ENCODE measurements at places on chromosomes 7 and 10.

DNA sequence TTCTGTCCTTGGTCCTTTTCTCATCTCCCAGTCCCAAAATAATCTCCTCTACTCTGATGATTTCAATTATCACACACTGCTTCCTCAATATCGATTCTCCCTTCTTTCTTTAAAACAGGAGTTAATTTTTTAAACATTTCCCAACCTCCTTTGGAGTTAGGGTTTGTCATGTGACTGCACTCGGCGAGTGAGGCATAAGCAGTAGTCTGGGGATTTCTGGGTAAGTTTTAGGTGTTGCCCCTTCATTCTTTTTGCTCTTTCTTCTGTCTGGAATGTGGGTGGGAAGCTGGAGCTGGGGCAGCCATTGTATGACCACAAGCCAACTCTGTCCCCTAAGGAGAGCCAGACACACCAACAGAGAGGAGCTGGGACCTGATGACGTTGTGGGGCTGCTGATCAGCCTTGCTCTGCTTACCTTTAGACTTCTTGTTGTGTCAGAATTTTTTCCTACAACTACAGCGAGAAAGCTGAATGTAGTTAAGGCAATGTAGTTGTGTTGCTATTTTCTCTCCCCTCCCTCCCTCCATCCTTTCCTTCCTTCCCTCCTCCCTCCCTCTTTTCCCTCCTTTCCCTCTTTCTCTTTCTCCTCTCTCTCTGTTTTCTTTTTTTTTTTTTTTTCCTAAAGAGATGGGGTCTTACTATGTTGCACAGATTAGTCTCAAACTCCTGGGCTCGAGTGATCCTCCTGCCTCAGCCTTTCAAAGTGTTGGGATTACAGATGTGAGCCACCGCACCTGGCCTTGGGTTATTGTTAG is 6.5 kb upstream of the TSPAN14 start:
- no peak for DNase-seq

- DNase-seq = no peak
Observed at GRCh38 chr7:85479918-85480643, 293.2 kb upstream of the SEMA3D start.

- DNase-seq = no peak
Observed at GRCh38 chr10:58351616-58352578, 17.1 kb downstream of the UBE2D1 start.

- no peak for DNase-seq
Observed at GRCh38 chr10:105697290-105697780, 1056.2 kb downstream of the SORCS3 start.

- no peak for DNase-seq
Observed at GRCh38 chr10:69572159-69573055, 815 bp downstream of the NEUROG3 start.

- DNase-seq = no peak
Observed at GRCh38 chr10:1449021-1449420, 288.3 kb downstream of the ADARB2 start.

GRCh38 chr7:33486633-33487032 is 357.3 kb downstream of the BBS9 start:
- no peak for DNase-seq

GRCh38 chr10:104589871-104590270 is 51.2 kb upstream of the SORCS3 start:
- no peak for DNase-seq
